ENCODE measurements at places on chromosomes 3 and 15. TPM values are rescaled to one million over a fixed set of nuclear protein-coding genes. Genes with fewer than 3 reads are reported as not detected.

CCDC39 gene
- total RNA-seq, result not detected

CLRN1 gene
- not detected for total RNA-seq

THUMPD3 gene
- 44.9 TPM for total RNA-seq

LCMT2 gene
- 7.3 TPM for total RNA-seq

HDAC11 gene
- total RNA-seq, result 11.3 TPM

HRG gene
- not detected for total RNA-seq

XYLB gene
- total RNA-seq, result 2.3 TPM

ASB14 gene
- not detected for total RNA-seq

PLCB2 gene
- 0.23 TPM for total RNA-seq

AGTR1 gene
- 1.9 TPM for total RNA-seq

NECTIN3 gene
- 15.9 TPM for total RNA-seq

SI gene
- total RNA-seq, result not detected

CEP152 gene
- 5.4 TPM for total RNA-seq

IL12A gene
- 0.15 TPM for total RNA-seq

TNFSF10 gene
- total RNA-seq, result 1.4 TPM

CCDC33 gene
- 0.60 TPM for total RNA-seq

ZBBX gene
- not detected for total RNA-seq

ADGRG7 gene
- total RNA-seq, result 0.12 TPM

SLTM gene
- 54.9 TPM for total RNA-seq

SV2B gene
- 0.12 TPM for total RNA-seq

ANP32A gene
- total RNA-seq, result 49.6 TPM

EFHB gene
- total RNA-seq, result 0.23 TPM

TMEM212 gene
- not detected for total RNA-seq

GCNT3 gene
- 0.23 TPM for total RNA-seq

BDH1 gene
- 1.6 TPM for total RNA-seq

REC114 gene
- not detected for total RNA-seq

CFAP20DC gene
- 0.82 TPM for total RNA-seq

GATA2 gene
- 2.9 TPM for total RNA-seq

TRH gene
- not detected for total RNA-seq

Measured in smooth muscle cell of the coronary artery (primary cell).